Fibroblast of skin of abdomen (primary cell): ENCODE measurements at places on chromosomes 16 and 17.

GRCh38 chr17:80095038-80095843 lies 6.1 kb upstream of the GAA start:
- DNase-seq = no peak

GRCh38 chr16:57092786-57093411 lies 516 bp downstream of the CPNE2 start:
- DNase-seq = no peak

DNA sequence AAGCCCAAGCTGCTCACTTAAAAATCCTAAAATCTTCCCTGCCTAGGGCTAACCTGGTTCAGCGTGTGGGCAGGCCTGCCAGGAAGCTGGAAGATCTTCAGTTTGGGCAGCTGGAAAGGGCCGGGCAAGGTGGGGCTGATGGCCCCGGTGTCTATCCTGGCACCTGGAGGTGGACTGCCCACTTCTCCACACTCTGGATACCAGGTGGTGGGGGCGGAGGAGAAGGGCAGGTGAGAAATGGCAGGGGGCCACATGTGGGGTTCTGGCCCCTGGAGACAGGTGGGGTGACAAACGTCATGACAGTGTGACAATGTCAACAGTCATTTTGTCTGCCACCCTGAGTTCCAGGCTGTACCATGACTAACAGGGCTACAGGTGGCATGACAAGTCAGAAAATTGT lies 78.5 kb upstream of the C16orf82 start:
- DNase-seq = no peak

- DNase-seq = no peak
These were observed 1.4 kb downstream of the PMP22 start for GRCh38 chr17:15263680-15264079.

DNA sequence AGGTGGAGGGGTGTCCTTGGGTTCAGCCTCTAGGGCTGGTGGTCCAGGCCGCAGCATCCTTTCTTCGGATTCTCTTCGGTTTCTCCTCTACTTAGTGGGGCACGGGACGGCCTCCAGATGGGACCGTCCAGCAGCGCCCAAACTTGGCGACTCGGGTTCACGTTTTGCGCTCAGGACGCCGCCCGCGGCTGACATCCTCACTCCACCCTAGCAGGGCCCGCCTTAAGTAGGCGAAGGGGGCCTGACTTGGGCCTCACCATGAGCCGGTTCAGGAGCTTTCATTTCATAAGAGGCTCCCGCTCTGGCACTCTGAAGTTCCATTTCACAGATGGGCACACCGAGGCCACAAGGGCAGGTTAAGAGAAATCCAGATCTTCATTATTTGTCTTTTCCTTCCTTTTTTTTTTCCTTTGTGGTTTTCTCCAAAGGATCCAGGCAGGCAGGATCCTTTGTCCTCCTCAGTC lies 141.2 kb downstream of the SEC14L1 start:
- DNase-seq = no peak

GRCh38 chr17:77107506-77108433 lies 33.0 kb upstream of the SEC14L1 start:
- peak; percentile 69 for DNase-seq

DNA sequence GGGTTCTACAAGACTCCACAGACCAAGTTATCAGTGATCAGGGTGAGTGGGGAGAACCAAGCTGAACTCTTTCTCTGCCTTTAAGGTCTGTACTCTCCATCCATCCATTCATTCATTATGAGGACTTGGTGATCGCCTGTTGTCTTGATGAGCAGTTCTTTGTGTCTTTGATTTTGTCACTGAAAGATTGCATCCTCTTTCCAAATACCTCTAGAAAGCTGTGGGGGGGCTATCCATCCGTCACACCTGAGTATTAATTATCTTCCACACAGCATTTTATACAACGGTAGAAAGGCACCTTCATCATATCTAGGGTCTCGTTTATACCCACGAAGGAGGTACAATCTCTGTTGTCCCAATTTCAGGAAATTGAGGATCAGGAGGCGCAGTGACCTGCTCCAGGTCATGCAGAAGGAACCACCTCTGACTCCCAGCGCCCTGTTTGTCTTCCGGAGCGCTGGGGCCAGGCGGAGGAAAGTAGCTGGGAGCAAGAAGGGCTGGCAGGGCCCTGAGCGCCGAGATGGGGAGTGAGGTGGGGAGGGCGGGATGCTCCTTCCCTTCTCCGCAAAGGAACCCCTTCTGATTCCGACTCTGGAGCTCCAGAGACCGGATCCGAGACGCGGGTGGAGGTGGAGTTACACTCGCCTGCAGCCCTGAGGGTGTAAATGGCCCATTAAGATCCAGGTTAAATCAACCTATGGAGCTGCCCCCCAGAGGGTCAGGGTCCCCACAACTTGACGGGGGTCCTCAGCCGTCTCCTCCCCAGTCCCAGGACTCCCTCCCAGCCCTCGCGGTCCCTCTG lies 605 bp upstream of the ABAT start:
- peak; percentile 6 for DNase-seq

DNA sequence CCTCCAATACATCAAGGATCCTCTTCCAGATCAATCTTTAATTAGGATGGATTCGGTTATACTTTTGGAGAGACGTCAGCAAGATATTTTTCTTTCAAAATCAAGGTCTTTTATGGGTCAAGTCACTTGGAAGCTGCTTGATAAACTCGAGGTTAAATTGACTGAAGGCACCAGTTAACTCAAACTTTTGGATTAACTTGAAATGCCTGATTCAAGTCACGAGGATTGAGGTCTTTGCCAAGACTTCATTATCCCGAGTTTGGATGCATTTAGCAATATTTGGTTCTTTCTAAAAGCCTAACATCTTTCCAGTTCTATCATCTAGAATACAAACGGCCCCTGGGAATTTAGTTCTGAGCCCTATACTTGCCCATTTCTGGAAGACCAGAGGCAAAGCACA lies 82.9 kb downstream of the MYH11 start:
- DNase-seq = no peak

- no peak for DNase-seq
These were observed 199.8 kb upstream of the WSCD1 start for GRCh38 chr17:5870231-5870953.

DNA sequence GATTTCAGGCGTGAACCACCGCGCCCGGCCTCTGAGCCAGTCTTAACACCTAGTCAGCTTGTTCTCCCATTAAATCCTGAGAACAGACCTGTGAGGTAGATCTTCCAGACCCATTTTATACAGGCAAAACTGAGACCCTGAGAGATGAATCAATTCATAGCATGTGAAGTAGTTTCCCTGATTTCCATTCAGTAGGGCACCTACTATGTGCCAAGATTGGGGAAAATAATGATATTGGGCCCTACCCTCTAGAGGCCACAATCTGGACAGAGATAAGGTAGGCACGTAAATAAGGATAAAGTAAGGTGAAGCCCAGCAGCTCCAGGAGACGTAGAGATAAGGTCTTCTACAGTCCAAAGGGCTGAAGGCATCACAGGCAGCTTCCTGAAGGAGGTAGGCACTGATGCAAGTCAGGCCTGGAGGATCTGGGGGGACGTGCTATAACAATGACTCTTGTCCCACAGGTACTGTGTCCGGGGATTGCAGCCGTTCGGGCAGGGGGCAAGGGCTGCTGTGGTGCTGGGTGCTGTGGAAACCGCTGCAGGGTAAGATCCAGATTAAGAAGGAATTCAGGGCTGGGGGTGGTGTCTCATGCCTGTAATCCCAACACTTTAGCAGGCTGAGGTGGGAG lies 5.7 kb downstream of the VMO1 start:
- no peak for DNase-seq

- DNase-seq = no peak
These were observed 12.3 kb downstream of the DNAH2 start for GRCh38 chr17:7729816-7730215.
